ENCODE measurements at places on chromosomes 2 and 18.

DNA sequence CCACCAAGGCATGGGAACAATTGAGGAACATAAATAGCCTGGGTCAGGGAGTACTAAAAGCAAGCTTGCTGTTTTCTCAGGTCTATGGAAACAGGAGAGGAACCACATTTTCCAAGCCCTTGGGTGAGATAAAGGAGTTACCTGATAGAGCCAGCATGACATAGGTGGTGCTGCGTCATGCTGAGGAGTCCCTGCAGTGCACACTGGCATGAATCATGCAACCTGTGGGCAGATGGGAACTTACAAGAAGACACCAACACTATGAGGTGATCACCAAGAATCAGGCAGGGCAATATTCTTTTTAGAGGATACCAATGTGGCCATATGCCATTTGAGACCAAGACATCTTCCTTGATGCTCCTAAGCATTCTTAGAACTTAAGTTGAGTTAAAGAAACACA lies 531.8 kb downstream of the ZEB2 start:
- no peak for DNase-seq

DNA sequence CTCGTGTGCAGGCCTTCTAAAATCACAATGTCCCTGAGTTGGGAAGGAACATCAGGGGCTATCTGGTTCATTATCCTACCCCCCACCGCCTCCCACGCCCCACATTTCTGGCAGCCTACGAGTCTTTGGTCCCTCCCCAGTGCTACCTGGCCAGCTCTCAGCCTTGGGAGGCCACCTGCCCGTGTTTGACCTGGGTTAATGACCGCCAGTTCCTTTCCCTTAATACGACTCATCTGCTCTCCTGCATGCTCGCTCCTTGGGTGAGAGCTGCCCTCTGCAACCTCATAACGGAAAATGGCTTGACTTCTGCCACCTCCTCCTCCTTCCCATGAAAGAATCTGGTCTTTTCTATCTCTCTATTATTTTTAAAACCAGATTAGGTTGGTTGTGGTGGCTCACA lies 112.5 kb downstream of the NEDD4L start:
- no peak for DNase-seq

- DNase-seq, result no peak
These were observed 214.9 kb downstream of the L3MBTL4 start for GRCh38 chr18:6199777-6200176.

DNA sequence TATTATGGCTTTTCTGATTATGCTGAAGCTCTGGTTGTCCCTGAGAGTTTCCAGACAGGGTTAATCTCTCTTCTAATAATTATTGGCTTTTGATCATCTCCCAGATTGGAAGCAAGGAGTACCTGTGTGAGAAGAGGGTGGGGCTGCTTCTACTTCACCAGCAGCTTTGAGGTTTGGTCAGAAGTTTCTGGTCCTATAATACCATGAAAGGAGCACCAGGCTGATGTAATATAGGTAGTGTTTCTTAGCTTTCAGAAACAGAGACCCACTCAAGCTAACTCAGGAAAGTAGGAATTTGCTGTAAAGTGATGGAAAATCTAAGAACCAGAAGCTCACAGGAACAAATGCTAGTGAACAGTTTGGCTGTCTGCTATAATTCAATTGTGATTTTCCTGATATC lies 57.6 kb downstream of the SGPP2 start:
- no peak for DNase-seq

- DNase-seq, result peak; percentile 75
These were observed 28.8 kb downstream of the FHL2 start for GRCh38 chr2:105369777-105370690.

GRCh38 chr2:224171226-224171625 lies 132.1 kb upstream of the SERPINE2 start:
- peak; percentile 2 for DNase-seq

DNA sequence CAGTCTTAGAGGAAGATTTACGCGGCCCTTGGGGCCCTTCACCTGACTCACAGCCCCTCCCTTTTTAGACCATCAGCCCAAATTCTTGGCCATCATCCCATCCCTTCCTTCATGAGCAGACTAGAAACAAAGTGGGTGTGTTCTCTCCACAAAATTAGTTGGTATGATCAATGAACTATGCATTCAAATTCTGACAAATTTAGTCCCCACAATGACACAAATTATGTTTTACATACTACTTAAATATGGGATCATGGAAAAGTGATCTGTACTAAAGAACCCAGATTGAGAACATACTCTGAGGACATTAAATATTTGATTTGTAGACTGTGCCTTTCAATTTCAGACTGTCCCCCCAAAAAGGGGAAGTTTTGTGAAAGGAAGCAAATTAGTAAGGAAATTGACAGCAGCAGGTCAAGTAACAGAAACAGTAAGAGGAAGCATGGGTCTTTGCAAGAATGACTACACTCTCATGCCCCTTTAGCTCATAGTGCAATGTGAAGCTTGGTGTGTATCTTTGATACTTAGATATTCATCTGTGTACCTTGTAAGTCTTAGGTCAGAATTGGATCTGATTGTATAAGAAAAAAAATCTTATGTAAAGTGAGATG lies 2.2 kb upstream of the MAPRE2 start:
- peak; percentile 29 for DNase-seq

- no peak for DNase-seq
These were observed 138.9 kb downstream of the LTBP1 start for GRCh38 chr2:33085646-33086045.

DNA sequence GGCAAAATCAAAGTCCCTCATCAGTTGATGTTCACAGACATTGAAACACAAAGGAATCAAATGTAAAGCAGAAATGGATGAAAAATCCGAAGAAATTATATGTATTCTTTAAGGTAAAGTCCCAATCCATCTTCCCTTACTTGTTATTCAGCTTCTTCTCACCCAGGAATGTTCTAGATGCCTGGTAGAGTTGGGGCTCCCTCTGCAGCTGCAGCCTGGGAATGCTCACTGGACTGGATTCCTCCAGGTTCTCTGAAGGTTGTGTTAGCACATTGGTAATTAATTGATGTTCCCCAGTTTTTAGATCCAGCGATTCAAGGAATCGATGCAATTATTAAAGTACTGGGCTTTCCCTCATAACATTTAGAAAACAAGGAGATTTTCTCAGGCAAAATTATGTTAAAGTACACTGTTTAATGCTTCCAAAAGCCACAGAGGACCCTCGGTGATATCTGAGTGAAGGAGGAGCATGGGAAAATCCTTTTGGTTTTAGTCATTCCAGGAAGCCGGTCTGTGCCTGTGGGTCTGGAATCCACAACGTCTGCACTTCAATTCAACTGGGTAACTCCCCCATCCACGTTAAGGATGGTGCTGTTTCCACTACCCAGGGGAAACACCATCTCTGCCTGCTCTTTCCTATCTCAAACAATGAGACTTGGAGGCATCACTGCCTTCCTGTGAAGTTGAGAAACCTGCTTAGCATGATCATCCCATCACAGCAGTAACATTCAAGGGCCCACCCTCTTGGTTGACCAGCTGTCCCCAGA lies 22.0 kb downstream of the NTSR2 start:
- DNase-seq, result no peak

- DNase-seq, result no peak
These were observed 105.7 kb upstream of the TEX51 start for GRCh38 chr2:126792993-126793392.

DNA sequence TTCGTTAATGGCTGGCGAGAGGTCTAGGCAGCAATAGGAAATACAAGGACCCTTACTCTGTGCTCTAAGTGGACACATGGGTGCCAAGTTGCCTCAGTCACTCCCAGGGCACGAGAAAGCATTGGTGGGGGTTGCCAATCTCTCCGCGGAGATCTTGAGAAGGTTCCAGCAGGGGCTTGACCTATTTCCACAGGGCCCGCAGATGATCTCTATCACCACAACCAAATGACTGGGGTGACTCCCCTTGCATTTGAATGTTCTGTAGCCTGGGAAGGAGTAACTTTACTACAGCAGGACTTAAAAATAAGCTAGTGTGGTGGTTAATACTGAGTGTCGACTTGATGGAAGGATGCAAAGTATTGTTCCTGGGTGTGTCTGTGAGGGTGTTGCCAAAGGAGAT lies 8.1 kb downstream of the CDC42EP3 start:
- DNase-seq, result no peak

DNA sequence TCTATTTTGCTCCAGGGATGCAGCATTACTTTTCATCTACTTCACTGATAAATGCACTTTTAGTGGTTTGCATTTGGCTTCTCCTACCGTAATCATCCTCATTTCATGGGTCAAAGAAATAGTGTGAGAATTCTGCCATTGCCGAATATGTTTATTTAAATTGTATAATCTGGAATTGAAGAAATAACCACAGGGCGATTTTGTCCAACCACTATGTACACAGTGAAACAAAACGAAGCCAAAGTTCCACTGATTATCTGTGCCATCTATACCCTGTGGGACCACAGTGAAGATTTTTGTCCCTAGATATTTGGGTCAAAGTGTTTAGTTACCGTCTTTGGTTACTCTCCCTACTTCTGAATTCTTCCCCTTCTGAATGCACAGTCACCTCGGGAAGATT lies 888.6 kb upstream of the NRXN1 start:
- DNase-seq, result no peak

DNA sequence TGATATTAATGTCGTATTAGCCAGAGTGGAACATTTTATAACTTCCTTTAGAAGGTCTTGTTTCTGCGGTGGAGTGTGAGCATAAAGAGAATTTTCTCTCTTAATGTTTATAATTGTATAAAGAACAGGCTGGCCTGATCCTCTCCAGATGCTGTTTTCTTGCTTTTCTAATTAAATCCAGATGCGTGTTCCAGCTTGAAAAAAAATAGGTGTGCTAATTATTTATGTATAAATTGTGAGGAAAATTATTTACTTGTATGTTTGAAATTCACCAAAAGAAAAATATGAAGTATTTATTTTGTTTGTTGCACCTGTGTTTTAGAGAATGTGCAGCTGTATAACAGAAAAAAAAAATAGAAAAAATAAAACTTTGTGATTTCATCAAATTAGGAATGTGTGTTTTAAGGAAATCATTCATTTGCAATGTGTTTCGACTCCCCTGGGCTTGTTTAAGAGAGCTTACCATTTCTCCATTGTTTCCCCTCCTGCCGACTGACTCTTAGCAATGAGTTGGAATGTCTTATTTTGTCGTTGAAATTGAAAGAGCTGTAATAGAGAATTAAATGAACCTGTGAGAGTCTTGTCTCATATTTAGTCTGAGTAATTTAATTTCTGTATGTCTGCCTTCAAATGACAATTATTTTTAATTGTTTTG lies 220.1 kb upstream of the NXPH2 start:
- no peak for DNase-seq

DNA sequence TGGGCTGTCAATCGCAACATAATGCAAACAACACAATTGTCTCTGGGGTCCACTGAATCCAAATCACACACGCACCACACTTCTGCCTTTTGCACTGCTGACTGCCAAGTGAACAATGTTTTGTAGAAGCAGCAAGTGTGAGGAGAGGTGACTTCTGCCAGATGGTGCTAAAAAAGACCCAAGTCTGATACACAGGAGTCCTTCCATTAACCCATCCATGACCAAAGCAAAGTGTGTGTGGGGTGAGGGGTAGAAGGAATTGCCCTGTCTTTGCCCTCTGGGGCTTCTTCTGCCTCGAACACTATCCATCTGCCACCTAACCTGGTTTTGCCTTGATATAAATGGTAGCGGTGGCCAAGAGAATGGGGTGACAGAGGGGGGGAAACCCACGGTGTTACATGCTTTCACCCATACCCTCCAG lies 50.0 kb downstream of the C2orf42 start:
- no peak for DNase-seq

- no peak for DNase-seq
These were observed 2.4 kb upstream of the PAX3 start for GRCh38 chr2:222301053-222301795.

DNA sequence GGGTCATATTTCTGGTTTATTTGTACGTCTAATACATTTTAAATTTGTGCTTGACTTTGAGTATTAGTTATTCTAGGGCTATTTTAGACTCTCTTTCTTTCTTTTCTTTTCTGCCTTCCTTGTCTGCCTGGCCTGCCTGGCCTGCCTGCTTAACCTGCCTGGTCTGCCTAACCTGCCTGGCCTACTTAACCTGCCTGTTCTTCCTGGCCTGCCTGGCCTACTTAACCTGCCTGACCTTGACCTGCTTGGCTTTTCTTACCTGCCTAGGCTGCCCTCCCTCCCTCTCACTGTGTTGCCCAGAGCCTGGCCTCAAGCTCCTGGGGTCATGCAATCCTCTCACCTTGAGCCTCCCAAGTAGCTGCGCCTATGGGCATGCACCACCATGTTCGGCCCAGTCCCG lies 83.7 kb downstream of the PMAIP1 start:
- no peak for DNase-seq

GRCh38 chr18:37188016-37188791 lies 359.3 kb downstream of the KIAA1328 start:
- DNase-seq, result no peak

- DNase-seq, result peak; percentile 45
These were observed 9.1 kb upstream of the MYO5B start for GRCh38 chr18:50203801-50204604.

DNA sequence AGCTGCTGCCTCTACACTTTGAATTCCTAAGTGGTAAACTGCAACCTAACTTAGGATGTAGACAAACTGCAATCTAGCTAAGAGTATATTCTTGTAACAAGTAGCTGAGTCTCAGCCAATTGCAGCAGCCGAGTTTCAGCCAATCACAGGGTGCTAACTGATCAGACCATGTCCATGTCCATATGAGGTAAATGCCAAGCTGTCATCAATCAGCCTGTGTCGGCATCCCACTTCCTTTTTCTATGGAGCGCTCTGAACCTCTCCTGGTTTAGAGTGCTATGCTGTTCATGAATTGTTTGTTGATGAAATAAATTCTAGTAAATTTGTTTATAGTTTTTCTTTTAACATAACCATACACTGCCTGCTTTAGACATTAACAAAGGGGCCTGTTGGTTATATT lies 408.8 kb downstream of the NBAS start:
- no peak for DNase-seq

Data from hippocampal formation (tissue), 2 donors.